ENCODE measurements at places on chromosomes 5 and 9.

GRCh38 chr5:135137146-135137915 lies 103.3 kb upstream of the PITX1 start:
- no peak for DNase-seq

DNA sequence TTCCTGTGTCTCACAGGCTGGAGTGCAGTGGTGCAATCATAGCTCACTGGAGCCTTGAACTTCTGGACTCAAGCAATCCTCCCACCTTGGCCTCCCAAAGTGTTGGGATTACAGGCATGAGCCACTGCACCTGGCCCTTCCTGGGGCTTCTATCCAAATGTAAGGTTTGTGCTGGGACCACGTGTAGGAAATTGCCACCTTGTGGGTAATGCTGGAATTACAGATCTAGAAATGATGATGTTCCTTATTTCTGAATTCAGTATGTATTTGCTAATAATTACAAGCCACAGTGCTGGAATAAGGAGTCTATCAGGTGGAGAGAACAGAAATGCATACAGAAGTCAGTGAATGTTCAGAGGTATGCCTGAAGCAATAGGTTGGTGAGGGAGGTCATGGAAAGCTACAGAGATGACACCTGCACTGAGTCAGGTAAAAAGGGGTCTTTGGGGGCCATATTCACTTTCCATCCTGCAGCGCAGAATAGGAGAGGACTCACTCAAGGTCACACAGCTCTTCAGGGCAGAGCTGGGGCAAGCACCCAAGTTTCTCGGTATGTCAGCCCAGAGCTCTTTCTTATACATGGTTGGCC lies 8.8 kb upstream of the IGFBPL1 start:
- no peak for DNase-seq

DNA sequence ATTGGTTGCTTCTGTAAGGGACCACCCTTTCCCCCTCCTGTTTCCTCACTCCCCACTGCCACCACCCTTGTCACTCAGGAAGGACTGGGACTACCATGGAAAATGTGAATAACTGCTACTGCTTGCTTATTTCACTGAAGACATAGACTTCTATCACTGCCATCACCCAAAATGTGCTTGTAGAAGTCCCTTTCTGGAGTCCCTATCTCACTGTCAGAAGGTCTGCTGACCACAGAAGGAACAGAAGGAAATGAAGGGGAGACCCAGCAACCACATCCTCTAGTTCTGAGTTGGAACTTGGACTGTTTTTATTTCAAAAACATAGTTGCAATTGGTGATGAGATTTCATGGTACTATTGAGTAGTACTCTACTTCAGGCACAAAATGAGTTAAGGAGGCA lies 122.5 kb downstream of the NPR3 start:
- DNase-seq: no peak

DNA sequence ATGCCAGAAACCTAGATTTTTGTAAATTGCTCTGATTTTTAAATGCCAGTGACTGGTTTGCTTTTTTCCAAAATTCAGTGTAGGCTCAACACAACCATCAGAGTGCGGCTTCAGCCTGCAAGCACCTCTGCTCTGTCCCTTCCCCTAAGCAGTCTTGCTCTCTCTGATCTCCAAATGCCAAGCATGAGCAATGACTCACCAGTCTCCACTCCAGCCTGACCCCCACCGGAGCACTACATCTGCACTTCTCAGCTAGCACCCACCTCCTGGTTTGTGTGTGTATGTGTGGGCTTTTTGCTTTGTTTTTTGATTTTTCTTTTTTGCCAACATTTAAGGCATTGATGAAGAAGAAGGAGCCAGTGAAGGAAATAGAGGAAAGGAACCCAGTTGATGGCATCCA lies 61.4 kb upstream of the ADRA1B start:
- no peak for DNase-seq

DNA sequence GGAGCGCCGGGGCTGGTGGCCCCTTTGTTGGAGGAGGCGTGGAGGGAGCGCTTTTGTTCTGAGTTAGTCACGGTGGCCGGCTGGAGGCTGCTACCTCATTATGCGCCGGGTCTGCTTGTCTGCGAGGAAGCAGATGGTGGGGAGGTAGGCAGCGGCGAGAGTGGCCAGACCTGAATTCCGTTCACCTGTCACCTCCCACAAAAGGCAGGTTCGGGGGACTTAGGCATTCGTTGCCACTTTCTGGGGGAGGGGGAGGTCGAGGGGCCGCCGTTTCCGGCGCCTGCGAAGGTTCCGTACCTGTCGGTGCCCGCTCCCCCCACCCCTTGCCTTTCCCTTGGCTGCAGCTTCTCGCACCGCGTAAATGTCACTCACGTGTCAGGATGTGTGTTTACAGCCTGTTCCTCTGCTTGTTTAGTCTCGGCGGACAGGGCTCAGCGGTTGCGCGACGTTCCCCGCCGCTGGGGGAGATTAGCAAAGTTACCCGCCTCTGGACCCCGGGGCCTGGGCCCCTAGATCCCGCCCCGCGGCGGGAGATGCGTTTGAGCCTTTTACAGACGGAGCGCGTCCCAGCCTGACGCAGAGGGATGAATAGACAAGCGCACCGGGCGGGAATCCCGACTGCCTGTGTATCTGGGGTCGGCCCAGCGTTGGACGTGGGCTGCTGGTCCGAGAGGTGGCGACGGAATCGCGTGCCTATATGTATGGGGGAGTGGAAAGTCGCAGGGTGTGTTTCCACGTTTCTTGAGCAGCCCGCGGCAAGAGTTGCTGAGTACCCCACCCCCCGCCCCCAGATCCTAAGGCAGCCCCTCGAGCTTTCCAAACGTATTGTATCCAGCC lies 2.7 kb upstream of the LHX2 start:
- DNase-seq: no peak

DNA sequence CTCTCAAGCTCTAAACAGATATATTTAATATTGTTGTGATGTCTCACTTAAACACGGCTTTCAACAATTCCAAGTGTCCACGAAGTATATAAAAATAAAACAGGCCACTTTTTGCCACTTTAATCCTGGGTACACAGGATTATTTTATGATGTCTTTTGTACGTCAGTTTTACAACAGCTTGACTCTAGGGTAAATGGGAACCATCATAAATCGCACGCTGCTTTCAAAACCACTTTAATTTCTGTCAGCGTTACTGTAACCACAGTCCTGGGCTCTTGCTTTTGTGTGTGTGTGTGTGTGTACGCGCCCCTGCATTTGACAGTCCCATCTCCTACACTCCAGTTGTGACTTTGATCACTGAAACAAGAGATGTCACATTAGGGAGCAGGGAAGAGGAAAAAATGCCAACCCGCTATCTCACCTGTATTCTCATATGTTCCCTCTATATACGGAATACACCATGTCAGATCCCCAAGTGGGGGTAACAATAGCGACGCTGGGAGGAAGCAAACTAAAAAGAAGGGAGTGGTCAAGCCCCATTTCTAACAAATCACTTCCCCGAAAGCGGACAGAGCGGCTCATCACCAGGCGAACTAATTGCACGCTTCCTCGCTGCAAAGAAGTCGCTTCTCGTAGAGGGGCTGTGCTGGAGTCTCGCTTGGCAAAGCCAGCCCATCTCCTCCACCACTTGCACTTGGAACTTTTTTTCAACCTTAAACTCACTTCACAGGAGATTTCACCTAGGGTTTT lies 1.2 kb downstream of the BNC2 start:
- no peak for DNase-seq

DNA sequence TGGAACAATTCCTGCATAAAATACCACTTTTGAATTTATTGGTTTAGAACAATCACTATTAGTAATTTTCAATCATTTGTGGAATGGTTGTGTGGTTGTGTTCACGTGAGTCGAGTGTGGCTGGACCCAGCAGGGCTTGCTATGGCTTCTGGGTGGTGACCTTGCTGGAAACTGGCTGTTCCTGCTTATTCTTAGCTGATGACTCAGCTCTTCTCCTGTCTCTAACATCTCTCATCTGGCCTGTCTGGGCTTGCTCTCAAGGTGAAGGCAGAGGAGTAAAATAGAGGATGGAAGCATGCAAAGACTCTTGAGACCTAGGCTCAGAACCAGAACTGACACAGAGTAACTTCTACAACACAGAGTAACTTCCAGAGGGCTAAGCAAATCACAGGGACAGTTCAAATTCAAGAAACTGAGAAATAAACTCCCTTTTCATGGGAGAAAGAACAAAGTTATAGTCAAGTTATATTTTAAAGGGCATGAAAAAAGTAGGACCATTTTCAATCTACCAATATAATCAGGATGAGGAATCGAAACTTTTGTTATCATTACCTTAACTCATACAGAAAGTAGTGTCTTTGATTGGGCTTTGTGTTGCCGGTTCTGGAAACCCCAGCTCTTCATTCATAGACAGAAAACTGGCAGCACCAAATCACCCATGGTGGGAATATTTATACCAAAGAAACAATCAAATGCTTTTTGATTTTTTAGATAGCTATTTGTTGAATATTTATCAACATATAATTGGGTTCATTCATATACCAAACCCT lies 665.1 kb downstream of the CDH18 start:
- DNase-seq: no peak

DNA sequence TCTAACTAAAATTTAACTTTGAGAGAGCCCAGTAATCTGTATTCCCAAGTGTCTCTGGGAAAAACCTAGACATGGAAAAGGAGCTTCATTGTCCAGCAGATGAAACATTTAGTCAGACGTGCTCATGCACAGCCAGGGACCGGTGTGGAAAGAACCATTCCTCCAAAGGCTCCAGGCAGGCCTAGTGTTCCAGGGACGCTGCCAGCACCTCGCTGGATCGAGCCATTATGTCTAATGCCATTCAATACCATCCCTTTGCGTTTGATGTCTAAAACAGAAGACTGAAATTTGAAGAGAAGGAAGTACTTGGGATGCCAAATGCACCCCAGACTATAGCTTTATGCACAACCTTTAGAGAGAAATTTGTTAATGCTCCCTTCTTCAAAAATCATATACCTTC lies 1.4 kb upstream of the CHSY3 start:
- no peak for DNase-seq

DNA sequence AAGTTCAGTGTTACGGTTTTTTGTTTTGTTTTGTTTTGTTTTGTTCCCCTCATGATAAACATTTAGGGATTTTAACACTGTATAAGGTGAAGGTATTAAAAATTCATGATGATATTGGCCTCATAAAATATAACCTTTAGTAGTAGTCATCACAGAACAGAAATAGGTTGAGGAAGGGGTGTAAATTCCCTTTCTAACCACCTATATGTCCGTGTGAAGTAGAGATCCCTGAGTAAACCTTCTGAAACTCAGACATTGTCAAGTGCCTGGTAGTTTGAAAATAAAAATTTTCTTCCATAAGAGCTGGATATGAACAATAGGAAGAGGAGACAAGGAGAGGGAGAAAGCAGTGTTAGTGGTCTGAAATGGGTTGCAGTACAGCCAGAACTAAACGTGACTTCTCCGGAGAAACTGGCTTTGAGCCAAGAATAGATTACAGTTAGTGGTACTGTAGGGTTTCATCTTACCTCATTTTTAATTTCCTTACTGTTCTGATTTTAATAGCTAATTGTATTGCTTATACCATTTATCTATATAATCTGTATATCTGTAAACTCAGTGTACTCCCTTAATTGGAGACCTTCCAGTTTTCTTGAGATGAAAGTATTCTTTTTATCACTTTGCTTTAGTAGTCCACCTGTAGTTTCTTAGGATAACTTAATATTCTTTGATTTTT lies 18.3 kb downstream of the UGCG start:
- DNase-seq: no peak

Data from hypothalamus (tissue), 51 donors.